ENCODE measurements at places on chromosomes 7 and 10.

GRCh38 chr7:77464589-77464988 is 48.4 kb upstream of the GSAP start:
- DNase-seq, result no peak

DNA sequence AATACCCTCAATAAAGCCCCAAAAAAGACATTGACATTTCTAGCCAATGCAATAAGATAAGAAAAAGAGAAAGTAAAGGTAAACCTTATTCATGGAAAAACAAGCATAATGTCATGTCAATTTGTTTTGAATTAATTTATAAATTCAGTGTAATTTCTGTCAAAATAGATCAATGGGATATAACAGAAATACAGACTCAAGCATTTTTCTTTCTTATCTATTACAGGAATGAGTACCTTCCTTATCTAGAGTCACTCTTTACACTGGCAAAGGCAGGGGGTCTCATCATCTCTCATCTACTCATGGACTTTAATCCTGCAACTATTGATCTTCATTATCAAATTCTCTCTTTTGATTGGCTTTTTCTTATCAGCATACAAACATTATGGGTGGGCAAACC is 127.1 kb upstream of the SHH start:
- DNase-seq, result no peak

- DNase-seq, result no peak
Measured at GRCh38 chr10:47248386-47249090, 51.5 kb upstream of the GDF10 start.

- no peak for DNase-seq
Measured at GRCh38 chr7:76259124-76260093, 43.1 kb upstream of the HSPB1 start.

DNA sequence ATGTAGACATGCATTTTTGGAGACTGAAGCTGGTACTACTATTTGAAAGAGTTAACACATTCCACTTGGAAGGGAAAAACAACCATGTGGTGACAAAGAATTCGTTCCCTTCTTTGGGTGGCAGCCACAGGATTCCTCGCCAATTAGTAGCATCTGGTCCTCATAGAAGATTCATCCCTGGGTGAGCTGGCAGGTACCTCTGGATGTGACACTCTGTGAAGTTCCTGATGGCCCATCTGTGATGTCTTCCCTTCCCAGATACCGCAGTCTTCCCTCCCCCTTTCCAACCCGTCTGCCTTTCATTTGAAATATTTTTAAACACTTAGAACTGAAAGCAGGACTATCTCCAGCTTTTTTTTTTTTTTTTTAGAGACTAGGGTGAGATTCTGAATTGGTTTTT is 569.5 kb downstream of the TYW1 start:
- no peak for DNase-seq

- DNase-seq, result no peak
Measured at GRCh38 chr7:44077681-44078091, 4.6 kb downstream of the POLM start.

DNA sequence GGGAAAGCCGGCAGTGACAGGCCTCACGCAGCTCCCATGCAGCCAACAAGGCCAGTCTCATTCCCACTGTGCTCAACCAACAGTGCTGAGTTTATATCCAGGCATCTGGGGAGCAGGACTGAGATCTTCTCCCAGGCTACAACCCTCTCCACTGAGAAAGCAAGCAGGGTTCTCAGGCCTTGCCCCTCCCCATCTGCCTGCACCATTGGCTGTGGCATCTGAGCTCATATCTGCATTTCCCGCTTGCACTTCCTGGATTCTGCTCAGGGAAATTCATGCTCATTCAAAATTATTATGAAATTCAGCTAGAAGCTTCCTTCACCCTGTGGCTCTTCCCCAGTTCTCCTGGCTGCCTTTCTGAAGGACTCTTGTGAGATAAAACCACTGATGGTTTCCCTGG is 1029.0 kb downstream of the GRM8 start:
- no peak for DNase-seq

DNA sequence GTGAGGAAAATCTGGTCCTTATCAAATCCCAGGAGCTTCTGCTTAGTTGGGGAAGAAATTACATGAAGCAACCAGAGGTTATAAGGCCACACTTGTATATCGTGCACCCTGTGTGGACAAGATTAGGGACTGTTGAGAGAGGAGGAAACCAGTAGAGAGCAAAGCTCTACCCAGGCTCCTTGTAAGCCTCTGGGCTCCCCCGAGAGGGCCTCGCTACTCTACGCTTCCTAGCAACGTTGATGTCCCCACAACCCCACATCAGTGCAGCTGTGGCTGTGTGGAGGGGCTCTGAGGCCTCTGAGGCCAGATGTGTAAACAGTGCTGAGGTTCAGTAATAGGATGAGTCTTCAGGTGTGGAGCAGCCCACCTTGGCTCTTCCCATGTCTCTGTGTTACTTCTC is 16.0 kb downstream of the HIF1AN start:
- no peak for DNase-seq

DNA sequence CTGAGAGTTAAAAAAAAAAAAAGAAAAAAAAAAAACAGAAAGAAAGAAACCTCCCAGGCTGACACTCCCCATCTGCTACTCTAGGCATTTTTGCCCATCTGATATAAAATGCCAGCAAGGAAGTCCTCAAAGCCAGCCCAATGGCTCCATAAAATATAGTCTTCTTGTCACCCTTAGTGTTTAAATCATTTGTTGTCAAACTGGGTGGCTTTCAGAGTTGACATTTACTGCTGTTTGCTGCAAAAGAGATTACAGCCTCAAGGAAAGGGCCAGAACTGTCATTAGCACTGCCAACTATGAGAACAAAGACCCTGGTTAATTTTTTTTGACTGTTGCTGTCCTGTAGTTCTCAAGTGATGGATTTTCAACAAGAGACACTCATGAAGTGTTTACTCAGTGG is 86.5 kb downstream of the TRIL start:
- no peak for DNase-seq

DNA sequence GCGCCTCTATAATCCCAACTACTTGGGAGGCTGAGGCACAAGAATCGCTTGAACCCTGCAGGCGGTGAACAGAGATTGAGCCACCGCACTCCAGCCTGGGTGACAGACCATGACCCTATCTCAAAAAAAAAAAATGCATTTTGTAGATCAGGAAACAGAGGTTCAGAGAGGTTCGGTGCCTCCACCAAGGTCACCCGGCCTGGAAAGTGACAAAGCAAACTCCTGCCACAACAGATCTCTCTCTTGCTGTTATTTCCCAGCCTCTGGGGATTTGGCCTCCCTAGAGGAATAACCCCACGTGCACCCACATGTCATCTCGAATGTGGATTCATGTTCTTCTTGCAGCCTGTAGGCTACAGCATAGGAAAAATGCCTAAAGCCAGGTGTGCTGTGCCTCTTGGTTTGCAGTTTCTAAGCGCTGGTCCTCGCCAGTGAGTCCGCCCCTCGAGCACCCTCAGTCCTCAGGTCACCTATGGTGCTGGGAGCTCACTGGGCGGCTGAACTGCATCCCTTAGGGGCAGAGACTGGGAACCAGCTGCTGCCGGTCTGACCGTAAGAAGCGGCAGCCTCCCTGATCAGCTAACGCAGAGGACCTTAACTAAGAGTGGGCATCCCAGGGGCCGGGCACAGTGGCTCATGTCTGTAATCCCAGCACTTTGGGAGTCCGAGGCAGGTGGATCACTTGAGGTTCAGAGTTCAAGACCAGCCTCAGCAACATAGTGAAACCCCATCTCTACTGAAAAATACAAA is 51.7 kb upstream of the SH2B2 start:
- no peak for DNase-seq

GRCh38 chr10:20839141-20839540 is 58.0 kb downstream of the NEBL start:
- no peak for DNase-seq

- DNase-seq, result no peak
Measured at GRCh38 chr7:107918948-107919347, 28.0 kb downstream of the DLD start.

- no peak for DNase-seq
Measured at GRCh38 chr10:16258291-16259040, 178.3 kb upstream of the PTER start.

DNA sequence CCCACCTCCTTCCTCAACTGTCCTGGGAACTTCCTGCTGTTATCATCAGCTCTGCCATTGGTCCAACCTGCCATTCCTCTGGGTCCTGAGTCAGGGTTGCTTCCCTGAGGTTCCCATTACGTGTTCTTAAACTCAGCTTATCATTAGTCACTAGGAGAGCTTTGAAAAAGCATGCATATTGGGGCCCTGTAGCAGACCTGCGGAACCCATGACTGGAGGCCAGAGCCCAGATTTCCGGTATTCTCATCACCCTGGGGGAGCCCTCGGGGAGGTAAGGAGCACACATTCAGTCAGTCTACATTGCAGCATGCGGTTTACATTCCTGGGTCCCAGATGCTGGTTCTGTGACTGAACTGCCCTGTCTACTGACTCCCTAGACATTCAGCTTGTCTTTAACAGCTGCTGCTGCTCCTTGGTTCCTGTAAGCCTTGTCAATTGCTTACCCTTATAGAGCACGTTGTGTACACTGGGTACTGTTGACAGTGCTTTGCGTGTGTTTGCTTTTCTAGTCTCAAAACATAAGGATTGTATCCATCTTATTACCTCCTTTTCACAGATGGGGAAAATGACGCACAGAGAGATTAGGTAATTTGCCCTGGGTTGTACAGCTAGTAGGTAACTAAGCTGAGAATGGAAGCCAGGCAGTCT is 12.8 kb downstream of the CDHR3 start:
- peak; percentile 81 for DNase-seq

DNA sequence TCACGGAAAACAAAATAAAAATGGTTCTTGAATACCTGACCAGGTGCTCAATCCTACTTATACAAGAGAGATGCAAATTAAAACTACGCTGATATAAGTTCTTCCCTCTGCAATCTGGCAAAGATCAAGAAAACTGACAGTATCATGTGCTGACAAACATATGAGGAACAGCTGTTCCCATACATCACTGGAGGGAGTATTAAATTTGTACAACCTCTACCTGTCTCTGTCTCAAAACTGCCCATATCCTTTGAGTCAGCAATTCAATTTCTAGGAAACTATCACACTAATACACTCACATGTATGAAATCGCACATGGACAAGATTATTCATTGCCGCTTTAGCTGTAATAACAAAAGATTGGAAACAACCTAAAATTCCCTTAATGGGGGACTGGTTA is 11.0 kb upstream of the IL6 start:
- no peak for DNase-seq

DNA sequence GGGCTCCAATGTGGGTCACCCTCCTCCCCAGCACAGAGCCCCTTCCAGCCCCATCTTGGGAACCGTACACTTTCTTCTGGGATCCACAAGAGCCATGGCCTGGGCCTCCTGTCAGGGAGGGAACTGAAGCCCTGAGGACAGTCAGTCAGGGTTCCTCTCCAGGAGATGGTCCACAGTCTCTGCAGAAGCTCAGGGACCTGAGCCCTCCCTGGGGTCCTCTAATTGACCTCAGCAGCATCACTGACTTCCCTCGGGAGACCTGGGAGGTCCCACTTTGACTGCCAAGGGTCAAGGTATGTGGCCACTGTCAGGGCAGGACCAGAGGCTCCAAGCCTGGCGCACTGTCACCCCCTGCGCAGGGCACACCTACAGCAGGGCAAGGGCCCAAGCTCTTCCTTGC is 32.3 kb downstream of the NOD1 start:
- DNase-seq, result no peak

DNA sequence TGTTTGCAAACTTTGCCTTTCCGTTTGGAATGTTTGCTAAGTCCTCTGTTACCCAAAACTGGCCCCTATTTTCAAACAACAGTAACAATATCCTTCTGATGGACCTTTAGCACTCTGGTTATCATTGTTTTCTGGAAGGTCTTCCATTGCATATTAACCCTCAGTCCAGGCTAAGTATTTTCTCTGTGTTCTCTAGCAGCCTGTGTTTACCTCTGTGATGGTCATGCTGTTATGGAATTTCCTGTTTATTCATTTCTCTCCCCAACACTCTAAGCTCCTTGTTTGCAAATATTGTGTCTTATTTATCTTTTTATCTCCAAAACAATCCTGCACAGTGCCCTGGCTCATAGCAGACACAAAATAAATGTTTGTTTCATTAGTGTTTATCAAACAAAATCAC is 560.3 kb downstream of the ATRNL1 start:
- no peak for DNase-seq

- DNase-seq, result peak; percentile 22
Measured at GRCh38 chr7:123537026-123537642, 2.7 kb upstream of the IQUB start.

- no peak for DNase-seq
Measured at GRCh38 chr7:130359276-130359857, 14.8 kb downstream of the CPA5 start.

DNA sequence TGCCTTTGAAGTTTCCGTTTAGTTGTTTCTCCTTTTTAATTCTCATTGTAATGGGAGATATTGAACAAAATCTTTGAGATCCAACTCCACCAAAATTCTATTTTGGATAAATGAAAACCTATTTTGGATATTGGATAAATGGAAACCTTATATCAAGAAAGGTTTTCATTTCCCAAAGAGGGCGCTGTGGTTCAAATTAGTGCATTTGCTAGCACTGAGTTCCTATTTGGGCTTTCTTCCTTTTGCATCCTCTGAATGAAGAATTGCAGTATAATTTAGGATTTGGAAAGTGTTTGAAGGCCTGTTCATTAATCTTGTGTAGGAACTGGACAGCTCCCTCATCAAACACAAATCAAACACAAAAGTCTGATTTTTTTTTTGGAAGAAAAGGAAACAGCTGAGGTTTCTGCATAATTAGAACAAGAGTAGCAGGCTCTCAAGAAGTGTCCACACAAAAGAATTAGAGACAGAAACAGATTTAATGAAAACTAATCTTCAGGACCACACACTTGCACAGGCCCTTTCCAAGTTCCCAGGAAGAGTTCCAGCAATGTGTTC is 80.8 kb upstream of the KLF14 start:
- peak; percentile 50 for DNase-seq

GRCh38 chr7:149468208-149468607 is 7.3 kb upstream of the ZNF777 start:
- no peak for DNase-seq

- DNase-seq, result no peak
Measured at GRCh38 chr7:112806156-112806555, 16.0 kb upstream of the TMEM168 start.

GRCh38 chr10:111435871-111436270 is 359.0 kb downstream of the ADRA2A start:
- no peak for DNase-seq

GRCh38 chr7:36775676-36776075 is 51.4 kb upstream of the AOAH start:
- DNase-seq, result no peak

All from IMR-90 (cell line).